ENCODE measurements at places on chromosomes 2 and 18.
A peak's percentile ranks its signal among the peaks of the same experiment; 100 is the strongest.

- DNase-seq = no peak
- H3K4me1 ChIP-seq = peaks cover 10% of the 10 kb centered on the region
- H3K27ac ChIP-seq = peak overlapping the region; percentile 98
- H3K4me3 ChIP-seq = peak overlapping the region; percentile 98
These were observed 566 bp upstream of the MRPS5 start for GRCh38 chr2:95122197-95122551.

GRCh38 chr2:203583701-203584100, 48.6 kb upstream of the RAPH1 start:
- no peaks in the 10 kb centered on the region for H3K36me3 ChIP-seq
- no peak for DNase-seq
- no peak overlapping the region for H3K27ac ChIP-seq
- H3K4me3 ChIP-seq = no peak overlapping the region
- H3K4me1 ChIP-seq = no peaks in the 10 kb centered on the region

- H3K27ac ChIP-seq = no peak overlapping the region
- no peak for DNase-seq
- H3K36me3 ChIP-seq = no peaks in the 10 kb centered on the region
- H3K27me3 ChIP-seq = no peaks in the 10 kb centered on the region
These were observed 218.2 kb downstream of the RBM43 start for GRCh38 chr2:151043484-151043883.

DNA sequence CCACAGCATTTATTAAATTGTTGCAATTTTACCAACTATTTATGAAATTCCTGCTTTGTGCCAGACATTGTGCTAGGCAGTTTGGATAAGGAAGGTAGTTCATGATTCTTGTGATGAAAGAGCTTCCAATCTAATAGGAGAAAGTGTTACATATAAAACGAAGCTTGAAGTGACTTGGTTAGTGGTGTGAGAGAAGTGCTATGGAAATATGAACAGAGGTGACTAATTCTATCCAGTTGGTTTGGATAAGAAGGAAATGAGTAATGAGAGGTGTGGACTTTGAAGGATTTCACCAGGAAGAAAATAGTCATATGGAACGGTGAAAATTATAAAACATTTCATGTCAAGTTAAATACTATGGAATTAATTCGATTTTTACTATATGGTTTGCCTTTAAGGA, 48.6 kb downstream of the EML6 start:
- H3K36me3 ChIP-seq = no peaks in the 10 kb centered on the region
- no peak for DNase-seq
- H3K4me1 ChIP-seq = no peaks in the 10 kb centered on the region
- peaks cover 5% of the 10 kb centered on the region for H3K27me3 ChIP-seq

- H3K4me1 ChIP-seq = no peaks in the 10 kb centered on the region
- no peak for DNase-seq
- no peak overlapping the region for H3K27ac ChIP-seq
- no peak overlapping the region for H3K4me3 ChIP-seq
- H3K36me3 ChIP-seq = no peaks in the 10 kb centered on the region
These were observed 138.3 kb downstream of the ZBTB7C start for GRCh38 chr18:48270929-48271328.

- no peaks in the 10 kb centered on the region for H3K36me3 ChIP-seq
- no peak overlapping the region for H3K4me3 ChIP-seq
- DNase-seq = no peak
These were observed 119.2 kb upstream of the CCDC195 start for GRCh38 chr2:224835405-224835804.

GRCh38 chr18:76459687-76460350, 35.2 kb downstream of the ZNF516 start:
- H3K36me3 ChIP-seq = no peaks in the 10 kb centered on the region
- no peaks in the 10 kb centered on the region for H3K4me1 ChIP-seq
- H3K27ac ChIP-seq = no peak overlapping the region
- H3K27me3 ChIP-seq = peaks cover 50% of the 10 kb centered on the region

- H3K36me3 ChIP-seq = no peaks in the 10 kb centered on the region
- H3K27me3 ChIP-seq = no peaks in the 10 kb centered on the region
- no peak overlapping the region for H3K27ac ChIP-seq
- no peak for DNase-seq
- no peaks in the 10 kb centered on the region for H3K4me1 ChIP-seq
- H3K4me3 ChIP-seq = no peak overlapping the region
These were observed 145.1 kb downstream of the GPD2 start for GRCh38 chr2:156581280-156581679.

DNA sequence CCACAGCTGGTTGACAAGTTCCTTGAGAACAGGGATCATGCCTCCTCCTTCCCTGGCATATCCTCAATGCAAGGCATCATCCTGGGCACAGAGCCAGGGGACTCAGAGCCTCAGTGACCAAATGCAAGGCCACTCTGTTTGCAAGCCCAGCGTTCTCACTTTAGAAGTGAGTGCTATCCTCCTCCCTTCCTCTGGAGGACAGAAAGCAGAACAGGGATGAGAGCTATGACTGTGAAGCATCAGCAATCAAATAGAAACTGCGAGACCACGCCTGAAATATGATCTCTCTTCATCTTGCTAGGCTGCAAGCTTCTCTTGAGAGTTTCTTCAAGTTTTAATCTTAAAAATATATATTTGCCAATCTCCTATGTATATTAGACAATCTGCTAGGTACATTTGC, 119.8 kb downstream of the LRATD1 start:
- no peak for DNase-seq
- H3K36me3 ChIP-seq = no peaks in the 10 kb centered on the region
- no peak overlapping the region for H3K27ac ChIP-seq
- H3K4me3 ChIP-seq = no peak overlapping the region

DNA sequence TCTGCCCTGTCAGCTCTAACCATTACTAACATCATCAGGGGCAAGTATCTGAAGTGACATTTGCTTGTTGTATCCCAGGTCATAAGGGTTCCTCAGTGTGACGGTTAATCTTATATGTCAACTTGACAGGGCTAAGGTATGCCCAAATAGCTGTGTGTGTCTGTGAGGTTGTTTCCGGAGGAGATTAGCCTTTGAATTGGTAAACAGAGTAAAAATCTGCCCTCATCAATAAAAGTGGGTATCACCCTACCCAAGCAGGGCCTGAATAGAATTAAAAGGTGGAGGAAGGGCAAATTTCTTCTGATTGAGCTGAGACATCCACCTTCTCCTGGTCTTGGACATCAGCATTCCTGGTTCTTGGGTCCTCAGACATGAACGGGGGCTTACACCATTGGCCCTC, 12.8 kb upstream of the TGFA start:
- no peak for DNase-seq
- H3K4me3 ChIP-seq = no peak overlapping the region
- no peaks in the 10 kb centered on the region for H3K36me3 ChIP-seq
- H3K4me1 ChIP-seq = no peaks in the 10 kb centered on the region

DNA sequence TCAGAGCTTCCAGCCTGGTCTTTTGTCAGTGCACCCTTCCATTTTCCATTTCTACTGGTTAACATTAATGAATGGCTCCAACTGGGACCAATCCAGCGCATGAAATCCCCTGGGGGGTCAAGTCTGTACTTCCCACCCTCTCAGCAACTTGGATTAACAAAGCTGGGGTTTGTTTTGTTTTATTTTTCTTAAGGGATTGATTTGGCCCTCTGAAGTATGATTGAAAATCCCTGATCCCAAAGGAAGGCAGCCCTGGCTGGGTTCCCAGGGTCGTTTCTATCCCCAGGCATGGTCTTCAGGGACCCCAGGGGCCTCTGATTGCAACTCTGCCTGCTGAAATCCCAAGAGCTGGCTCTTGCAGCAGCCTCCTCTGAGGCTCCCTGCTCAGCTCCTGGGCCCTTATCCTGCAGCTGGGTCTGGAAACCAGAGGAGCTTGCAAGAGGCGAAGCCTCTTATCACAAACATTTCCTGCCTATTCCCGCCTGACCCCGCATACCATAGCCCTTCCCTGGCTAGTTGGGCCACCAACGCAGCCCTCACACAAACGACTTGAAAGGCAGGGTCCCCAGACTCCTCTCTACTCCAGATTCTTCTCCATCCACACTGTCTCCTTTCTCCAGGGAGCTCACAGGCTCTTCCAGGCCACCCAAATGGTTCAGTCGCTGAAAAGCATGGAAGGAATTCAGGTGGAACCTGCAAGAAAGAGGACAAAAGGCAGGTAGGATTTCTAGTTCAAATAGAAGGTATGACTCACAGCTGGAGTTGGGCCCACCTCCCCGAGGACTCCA, 109.7 kb upstream of the PKDCC start:
- 0 out of 2 replicates have a peak, but pooled peaks cover 9% of the 10 kb centered on the region for H3K27me3 ChIP-seq
- H3K4me3 ChIP-seq = no peak overlapping the region
- no peak overlapping the region for H3K27ac ChIP-seq
- H3K36me3 ChIP-seq = no peaks in the 10 kb centered on the region
- peaks cover 29% of the 10 kb centered on the region for H3K4me1 ChIP-seq

DNA sequence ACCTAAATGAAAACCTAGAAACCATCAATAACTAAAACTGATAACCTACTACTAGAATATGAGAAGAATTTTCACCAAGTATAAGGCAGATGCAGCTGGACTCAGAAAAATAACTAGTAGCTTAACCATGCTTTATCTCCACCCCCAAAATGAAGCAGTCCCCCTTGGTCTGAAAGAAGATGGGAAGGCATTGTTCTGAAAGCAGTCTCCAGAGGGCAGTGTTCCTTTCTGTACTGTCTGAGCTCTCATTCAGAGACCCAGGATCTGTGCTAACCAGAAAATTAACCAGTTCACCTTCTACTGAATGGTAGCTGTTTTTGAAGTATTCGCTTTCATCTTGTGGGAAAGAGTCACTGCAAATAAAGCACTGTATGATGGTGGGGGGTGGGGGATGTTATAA, 273.0 kb downstream of the PDE11A start:
- DNase-seq = peak; percentile 59
- no peak overlapping the region for H3K27ac ChIP-seq
- no peaks in the 10 kb centered on the region for H3K4me1 ChIP-seq
- no peak overlapping the region for H3K4me3 ChIP-seq
- H3K36me3 ChIP-seq = no peaks in the 10 kb centered on the region

GRCh38 chr2:238865015-238865719, 17.3 kb downstream of the TWIST2 start:
- no peak overlapping the region for H3K4me3 ChIP-seq
- peaks cover 65% of the 10 kb centered on the region for H3K27me3 ChIP-seq
- no peaks in the 10 kb centered on the region for H3K36me3 ChIP-seq
- DNase-seq = no peak

- peaks cover 14% of the 10 kb centered on the region for H3K4me1 ChIP-seq
- peaks cover 12% of the 10 kb centered on the region for H3K36me3 ChIP-seq
- DNase-seq = no peak
These were observed 38.3 kb downstream of the SFXN5 start for GRCh38 chr2:73033142-73033765.

DNA sequence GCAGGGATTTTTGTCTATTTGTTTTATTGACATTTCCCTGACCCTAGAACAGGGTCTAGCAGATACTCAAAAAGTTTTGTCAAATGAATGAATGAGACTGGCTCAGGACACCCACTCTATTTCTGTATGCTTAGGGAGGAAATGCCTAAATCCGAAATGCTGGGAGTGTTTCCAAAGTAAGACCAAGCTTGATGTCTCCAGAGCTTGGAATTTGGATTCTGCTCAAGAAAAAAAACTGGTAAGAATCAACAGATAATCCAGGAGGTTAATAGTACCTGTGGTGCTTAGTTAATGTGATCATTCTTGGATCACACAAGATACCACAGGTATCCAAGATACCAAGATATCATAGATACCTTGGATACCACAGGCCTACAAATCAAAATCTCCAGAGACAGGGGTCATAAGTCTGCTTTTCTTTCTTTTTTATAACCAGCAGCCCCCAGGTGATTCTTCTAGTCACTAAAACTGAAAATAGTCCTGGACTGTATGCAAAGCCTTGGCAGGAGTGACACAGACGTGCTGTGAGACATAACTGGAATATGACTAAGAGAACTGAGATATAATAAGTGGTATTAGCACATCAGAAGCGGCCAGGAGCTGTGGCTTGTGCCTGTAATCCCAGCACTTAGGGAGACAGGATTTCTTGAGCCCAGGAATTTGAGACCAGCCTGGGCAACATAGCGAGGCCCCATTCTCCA, 39.9 kb upstream of the SP3 start:
- DNase-seq = no peak
- peaks cover 5% of the 10 kb centered on the region for H3K27me3 ChIP-seq
- H3K4me1 ChIP-seq = peaks cover 10% of the 10 kb centered on the region

DNA sequence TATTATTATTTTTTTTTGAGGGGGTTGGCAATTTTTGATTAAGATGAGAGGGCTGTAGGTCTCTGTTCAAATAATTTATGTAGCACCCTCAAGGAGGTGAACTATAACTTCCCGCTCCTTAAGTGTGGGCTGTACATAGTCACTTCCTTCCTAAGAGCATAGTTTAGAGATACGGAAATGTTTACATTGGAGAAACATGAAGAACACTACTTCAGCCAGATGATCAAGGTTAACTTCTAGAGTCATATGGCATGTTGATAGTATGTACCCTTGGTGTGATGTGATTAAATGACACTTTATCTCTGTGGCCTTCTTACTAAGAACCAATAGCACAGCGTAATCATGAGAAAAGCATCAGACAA, 93.7 kb downstream of the MIB1 start:
- no peak overlapping the region for H3K27ac ChIP-seq
- H3K4me1 ChIP-seq = no peaks in the 10 kb centered on the region
- H3K4me3 ChIP-seq = no peak overlapping the region
- peaks cover 14% of the 10 kb centered on the region for H3K36me3 ChIP-seq
- DNase-seq = no peak

DNA sequence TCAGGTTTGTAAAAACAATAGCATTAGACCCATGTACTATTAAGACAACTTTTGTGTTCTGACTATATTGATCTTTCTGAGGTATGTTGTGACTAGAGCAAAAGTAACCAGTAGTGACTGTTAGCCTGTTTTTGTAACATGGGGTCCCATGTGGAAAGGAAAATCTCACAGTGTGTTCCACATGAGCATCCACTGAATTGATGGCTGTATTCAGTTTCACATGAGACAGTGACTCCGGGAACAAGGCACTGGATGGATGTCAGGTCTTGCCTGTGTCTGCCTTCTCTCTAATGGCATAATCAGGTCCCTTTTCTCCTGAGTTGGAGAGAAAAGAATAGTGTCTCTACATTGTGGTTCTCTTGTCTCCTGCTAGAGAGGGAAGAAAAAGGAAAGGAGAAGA, 27.5 kb downstream of the TMEM178A start:
- H3K4me3 ChIP-seq = no peak overlapping the region
- no peak for DNase-seq
- no peaks in the 10 kb centered on the region for H3K36me3 ChIP-seq
- no peaks in the 10 kb centered on the region for H3K4me1 ChIP-seq
- H3K27me3 ChIP-seq = no peaks in the 10 kb centered on the region

DNA sequence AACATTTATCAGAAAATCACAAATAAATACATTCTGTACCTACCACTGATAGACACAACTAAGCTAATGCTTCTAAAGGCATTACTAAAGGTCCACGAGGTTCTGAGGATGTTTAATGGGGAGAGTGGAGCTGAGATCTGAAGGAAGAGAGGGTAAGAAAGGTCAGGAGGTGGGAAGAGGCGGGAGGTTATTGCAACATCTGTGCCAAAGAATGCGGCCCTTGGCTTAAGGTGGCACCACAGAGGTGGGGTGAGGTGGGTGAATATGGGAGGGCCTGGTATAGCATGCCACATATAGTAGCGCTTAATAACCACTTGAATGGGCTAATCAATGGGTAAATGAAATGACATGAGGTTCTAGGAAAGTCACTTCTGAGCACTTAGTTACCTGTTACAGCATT, 217.8 kb upstream of the ATP5MC3 start:
- DNase-seq = no peak
- H3K27me3 ChIP-seq = peaks cover 3% of the 10 kb centered on the region
- no peaks in the 10 kb centered on the region for H3K4me1 ChIP-seq
- H3K27ac ChIP-seq = no peak overlapping the region
- no peaks in the 10 kb centered on the region for H3K36me3 ChIP-seq
- no peak overlapping the region for H3K4me3 ChIP-seq

GRCh38 chr18:3748086-3748485, 298.1 kb downstream of the TGIF1 start:
- H3K36me3 ChIP-seq = no peaks in the 10 kb centered on the region
- DNase-seq = no peak
- H3K4me3 ChIP-seq = no peak overlapping the region
- H3K27ac ChIP-seq = no peak overlapping the region
- no peaks in the 10 kb centered on the region for H3K4me1 ChIP-seq
